ENCODE measurements at places on chromosomes 1 and 21. TPM values are rescaled to one million over a fixed set of nuclear protein-coding genes. Genes with fewer than 3 reads are reported as not detected.
A peak's percentile ranks its signal among the peaks of the same experiment; 100 is the strongest.

LAMC2 gene
- 0.23 TPM for polyA plus RNA-seq

GRCh38 chr1:241465673-241466072, 53.9 kb downstream of the FH start:
- no peak for DNase-seq
- no peak overlapping the region for H3K4me3 ChIP-seq
- no peaks in the 10 kb centered on the region for H3K4me1 ChIP-seq
- H3K27ac ChIP-seq = no peak overlapping the region

DNA sequence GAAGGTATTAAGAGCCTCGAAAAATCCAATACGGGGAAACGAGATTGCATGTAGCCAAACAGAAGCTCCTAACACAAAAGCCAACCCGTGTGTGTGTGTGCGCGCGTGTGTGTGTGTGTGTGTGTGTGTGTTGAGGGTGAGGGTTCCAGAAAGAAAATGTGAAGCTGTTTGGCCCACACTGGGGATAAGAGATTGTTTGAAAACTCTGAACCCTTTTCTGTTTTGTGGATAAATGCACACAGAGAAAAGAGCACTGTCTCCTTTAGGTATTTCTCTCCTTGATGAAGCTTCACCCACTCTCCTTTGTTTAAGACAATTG, 1.9 kb downstream of the WLS start:
- peak overlapping the region; percentile 100 for H3K4me3 ChIP-seq
- no peaks in the 10 kb centered on the region for H3K36me3 ChIP-seq
- H3K4me1 ChIP-seq = peaks cover 29% of the 10 kb centered on the region
- H3K27me3 ChIP-seq = no peaks in the 10 kb centered on the region
- peak overlapping the region; percentile 85 for H3K27ac ChIP-seq

DNA sequence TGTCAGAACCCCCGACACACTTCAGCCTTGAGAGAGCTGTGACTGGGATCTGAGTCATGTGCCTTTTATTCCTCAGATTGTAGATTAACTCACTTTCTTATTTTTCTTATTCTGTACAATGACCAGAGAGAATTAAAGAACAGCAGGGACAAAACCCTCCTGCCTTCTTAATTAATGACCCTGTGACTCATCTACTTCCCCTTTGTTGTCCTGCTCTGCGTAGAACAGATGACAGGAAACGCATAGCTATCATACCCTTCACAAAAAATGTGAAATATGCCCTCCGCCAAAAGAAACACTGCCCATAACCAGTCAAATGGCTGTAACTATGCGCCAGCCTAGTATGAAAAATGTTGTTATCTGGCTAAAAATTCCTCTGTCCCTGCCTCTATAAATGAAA, 9.1 kb upstream of the PADI2 start:
- H3K36me3 ChIP-seq = no peaks in the 10 kb centered on the region
- DNase-seq = peak; percentile 96

- DNase-seq = no peak
- no peaks in the 10 kb centered on the region for H3K4me1 ChIP-seq
- no peak overlapping the region for H3K4me3 ChIP-seq
- H3K27me3 ChIP-seq = no peaks in the 10 kb centered on the region
Measured at GRCh38 chr1:107229711-107230110, 88.9 kb downstream of the NTNG1 start.

DNA sequence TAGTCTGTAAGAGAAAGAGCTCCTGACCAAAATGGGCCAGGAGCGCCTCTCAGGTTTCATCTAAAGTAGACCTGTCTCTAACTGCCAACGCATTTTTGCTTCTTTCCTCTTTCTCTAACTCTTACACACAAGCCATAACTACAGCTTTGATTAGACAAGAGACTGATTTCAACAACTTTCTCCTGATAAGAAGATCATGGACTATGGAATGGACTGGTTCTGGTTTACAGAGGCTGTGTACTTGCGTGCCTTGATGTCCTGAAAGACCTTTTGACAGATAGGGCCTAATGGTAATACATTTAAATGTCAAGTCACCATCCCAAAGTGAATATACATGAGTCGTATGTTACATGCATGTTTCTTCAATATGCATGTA, 3.7 kb upstream of the SETD4 start:
- peaks cover 11% of the 10 kb centered on the region for H3K4me1 ChIP-seq
- no peak for DNase-seq
- H3K36me3 ChIP-seq = no peaks in the 10 kb centered on the region
- H3K27me3 ChIP-seq = no peaks in the 10 kb centered on the region
- no peak overlapping the region for H3K4me3 ChIP-seq

All from endothelial cell of umbilical vein (primary cell).